ENCODE measurements at places on chromosomes 7 and 10. TPM values are rescaled to one million over a fixed set of nuclear protein-coding genes. Genes with fewer than 3 reads are reported as not detected.

GRCh38 chr7:118918556-118918955 lies 694.1 kb downstream of the ANKRD7 start:
- no peaks in the 10 kb centered on the region for H3K4me1 ChIP-seq
- H3K36me3 ChIP-seq = no peaks in the 10 kb centered on the region
- no peak for DNase-seq
- no peak overlapping the region for H3K27ac ChIP-seq

DNA sequence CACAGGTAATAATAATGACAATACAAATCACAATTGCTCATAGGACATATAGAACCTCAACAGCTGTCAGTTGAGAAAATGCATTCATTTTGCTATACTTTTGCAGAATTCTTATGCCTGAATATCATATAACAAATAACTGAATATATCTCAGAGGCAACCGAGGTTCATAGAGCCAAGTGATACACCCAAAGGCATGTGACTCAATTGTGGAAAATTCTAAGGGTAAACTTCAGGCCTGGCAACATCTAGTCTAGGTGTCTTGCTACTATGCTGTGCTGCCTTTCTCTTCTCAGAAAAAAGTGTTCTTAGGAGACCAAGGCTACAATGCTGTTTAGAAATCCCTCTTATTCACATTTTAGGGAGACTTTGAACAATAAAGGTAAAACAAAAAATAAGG lies 270.7 kb downstream of the BAMBI start:
- no peaks in the 10 kb centered on the region for H3K4me1 ChIP-seq
- no peak overlapping the region for H3K4me3 ChIP-seq
- DNase-seq = no peak

GRCh38 chr10:126959906-126960685 lies 54.9 kb downstream of the DOCK1 start:
- H3K27me3 ChIP-seq = no peaks in the 10 kb centered on the region
- H3K4me3 ChIP-seq = no peak overlapping the region
- H3K27ac ChIP-seq = no peak overlapping the region
- DNase-seq = no peak

- H3K27me3 ChIP-seq = peaks cover 15% of the 10 kb centered on the region
- H3K27ac ChIP-seq = no peak overlapping the region
- no peak for DNase-seq
- H3K4me3 ChIP-seq = no peak overlapping the region
- peaks cover 7% of the 10 kb centered on the region for H3K4me1 ChIP-seq
Observed at GRCh38 chr7:12571691-12572090, 1.2 kb downstream of the SCIN start.

FAM25C gene
- not detected for total RNA-seq

BLNK gene
- total RNA-seq = 0.24 TPM

- no peak for DNase-seq
- H3K4me1 ChIP-seq = peaks cover 73% of the 10 kb centered on the region
- peak overlapping the region; percentile 14 for H3K27ac ChIP-seq
- no peaks in the 10 kb centered on the region for H3K36me3 ChIP-seq
- no peak overlapping the region for H3K4me3 ChIP-seq
- no peaks in the 10 kb centered on the region for H3K27me3 ChIP-seq
Observed at GRCh38 chr7:55097100-55097499, 78.3 kb downstream of the EGFR start.

CYP26A1 gene
- not detected for total RNA-seq

DNA sequence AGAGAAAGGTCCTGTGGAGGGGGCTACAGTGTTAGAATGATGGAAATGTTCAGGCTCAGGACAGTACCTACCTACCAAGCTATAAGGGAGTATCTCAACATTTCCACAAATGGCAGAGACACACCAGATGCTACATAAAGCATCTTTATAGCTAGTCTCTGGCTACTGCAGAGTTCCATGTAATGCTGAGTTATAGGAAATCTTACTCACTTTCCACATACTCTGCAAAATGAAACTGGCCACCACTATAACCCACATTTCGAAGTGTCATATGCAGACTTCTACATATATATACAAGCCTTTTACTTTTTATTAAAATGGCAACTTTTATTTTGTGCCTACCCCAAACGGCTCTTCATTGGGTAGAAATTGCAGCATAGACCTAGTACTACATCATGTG lies 85.5 kb downstream of the FAS start:
- no peak overlapping the region for H3K27ac ChIP-seq
- no peaks in the 10 kb centered on the region for H3K36me3 ChIP-seq
- no peak for DNase-seq

DNA sequence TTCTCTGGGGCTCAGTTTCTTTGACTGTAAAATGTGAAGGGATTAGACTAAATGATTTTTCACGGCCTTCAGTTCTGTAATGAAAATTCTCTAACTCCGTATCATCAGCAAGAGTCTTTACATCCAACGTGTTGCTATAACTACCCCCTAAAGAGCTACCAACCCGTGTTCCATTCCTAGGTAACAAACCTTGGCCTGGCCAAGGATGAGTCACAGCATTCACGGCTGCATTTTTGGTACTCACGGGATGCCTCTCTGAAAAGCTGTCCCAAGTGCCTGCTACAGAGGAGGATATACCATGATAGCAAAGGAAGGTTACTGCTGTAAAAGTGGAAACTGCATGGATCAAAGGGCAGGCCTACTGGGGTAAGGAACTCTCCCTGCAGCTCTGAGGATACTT lies 5.9 kb downstream of the LRRC4 start:
- H3K27ac ChIP-seq = no peak overlapping the region
- no peaks in the 10 kb centered on the region for H3K36me3 ChIP-seq
- no peak overlapping the region for H3K4me3 ChIP-seq
- DNase-seq = no peak
- peaks cover 4% of the 10 kb centered on the region for H3K4me1 ChIP-seq

RASSF4 gene
- 35.1 TPM for total RNA-seq
